T-helper 17 cell (primary cell): ENCODE measurements at places on chromosomes 7 and 10.

DNA sequence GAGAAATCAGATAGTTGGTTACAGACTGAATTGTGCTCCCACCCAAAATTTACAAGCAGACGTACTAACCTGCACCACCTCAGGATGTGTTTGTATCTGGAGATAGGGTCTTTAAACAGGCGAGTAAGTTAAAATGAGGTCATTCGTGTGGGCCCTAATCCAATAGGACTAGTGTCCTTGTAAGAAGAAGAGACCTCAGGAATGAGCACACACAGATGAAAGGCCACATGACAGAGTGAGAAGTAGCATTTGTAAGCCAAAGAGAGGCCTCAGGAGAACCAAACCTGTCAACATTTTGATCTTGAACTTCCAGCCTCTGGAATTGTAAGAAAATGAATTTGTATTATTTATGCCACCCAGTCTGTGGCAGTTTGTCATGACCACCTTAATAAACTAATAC lies 149.5 kb upstream of the VWC2 start:
- no peak for DNase-seq

DNA sequence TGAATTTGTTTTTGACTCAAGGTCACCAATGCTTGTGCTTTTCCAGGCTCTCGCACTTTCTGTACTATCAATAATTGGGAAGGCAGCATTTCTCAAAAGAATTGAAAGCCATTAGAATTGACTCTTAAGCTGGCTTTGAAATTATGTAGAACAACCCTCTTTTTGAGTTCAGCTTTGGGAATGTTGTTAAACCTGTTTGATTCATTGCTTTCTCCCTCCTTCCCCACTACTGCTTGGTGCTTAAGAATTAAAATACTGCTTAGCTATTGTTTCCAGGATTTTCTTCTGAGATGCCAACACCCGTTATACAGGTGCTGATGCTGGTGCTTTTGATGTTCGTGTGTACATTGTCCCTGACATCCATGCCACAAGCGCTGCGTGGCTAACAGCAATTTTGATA lies 15.5 kb upstream of the FZD8 start:
- DNase-seq, result no peak

DNA sequence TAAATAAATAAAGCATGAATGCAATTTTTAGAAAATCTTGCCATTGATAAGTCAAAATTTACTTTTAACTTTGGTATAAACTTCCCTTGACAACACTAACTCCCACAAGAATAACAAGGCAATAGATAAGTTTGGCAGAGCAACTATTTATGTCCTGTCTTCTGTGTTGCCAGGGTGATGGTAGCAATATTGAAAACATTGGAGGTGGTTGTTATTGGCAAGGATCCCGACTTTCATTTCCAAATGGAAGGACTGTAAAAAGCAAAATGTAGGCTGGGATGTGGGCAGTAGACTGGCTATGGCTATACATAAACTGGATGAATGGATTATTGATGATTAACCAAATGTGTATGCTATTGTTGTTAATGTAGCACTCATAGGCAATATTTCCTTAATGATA lies 134.9 kb upstream of the CACNA2D1 start:
- DNase-seq, result no peak

GRCh38 chr10:97778452-97779302 lies 6.9 kb upstream of the SFRP5 start:
- DNase-seq, result no peak

GRCh38 chr10:16761300-16761699 lies 55.9 kb downstream of the RSU1 start:
- DNase-seq, result no peak

DNA sequence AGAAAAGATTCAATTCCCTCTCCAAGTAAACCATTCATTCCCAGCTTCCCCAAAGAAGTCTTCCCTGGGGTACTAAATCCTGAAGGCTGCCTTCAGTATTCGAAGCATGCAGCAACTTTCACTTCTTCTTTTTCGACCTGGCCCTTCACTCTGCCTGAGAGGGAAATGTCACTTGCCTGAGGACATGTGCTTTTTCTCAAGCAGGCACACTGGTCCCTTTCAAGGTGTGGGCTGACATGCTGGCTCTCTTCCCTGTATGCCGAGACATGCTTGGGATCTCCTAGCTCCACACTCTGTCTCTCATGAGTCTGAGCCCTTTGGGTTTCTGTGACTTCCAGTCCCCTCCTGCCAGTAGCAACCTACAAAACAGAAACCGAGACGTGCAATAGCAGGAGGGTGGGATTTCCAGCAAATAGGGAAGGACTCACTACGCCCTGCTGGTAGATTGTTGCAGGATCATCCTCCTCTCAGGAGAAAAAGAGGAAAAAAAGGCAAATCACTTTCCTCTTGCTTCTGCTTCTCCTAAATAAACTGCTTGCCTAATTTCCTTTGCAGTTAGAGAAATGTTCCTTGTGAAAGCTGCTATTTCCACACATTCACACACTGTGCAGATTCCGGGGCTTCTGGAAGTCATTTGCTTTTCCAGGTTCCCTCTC lies 33.5 kb downstream of the FIGNL1 start:
- DNase-seq, result no peak

DNA sequence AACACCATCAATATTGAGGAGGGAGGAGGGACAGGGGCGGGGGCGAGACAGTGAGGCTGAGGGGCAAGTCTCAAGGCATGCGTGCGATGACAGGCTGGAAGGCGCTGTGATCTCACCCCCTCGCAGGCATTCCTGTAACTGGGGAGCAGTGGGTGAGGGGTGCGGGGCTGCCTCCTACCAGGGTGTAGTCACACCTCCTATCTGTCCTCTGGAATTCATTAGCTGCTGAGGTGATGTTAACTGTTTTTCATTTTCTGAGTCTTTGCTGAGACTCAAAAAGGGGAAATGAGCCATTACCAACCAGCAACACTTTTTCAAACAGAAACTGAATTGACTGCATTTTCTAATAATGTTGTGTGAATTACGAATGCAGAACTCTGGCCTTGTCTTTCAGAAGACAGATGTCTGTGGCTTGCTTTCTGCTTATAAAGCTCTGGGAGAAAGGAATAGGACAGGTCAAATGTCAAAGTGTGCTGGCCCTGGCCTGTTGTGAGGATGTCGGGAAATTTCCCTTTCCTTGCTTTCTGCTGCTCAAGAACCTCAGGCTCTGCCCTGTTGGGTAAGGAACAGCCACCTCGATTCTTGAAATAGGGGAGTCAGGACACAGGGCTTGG lies 23.7 kb upstream of the CDH23 start:
- no peak for DNase-seq

GRCh38 chr7:121398246-121398645 lies 2.1 kb upstream of the FAM3C start:
- DNase-seq, result no peak

GRCh38 chr10:33546031-33546430 lies 211.6 kb upstream of the NRP1 start:
- no peak for DNase-seq

DNA sequence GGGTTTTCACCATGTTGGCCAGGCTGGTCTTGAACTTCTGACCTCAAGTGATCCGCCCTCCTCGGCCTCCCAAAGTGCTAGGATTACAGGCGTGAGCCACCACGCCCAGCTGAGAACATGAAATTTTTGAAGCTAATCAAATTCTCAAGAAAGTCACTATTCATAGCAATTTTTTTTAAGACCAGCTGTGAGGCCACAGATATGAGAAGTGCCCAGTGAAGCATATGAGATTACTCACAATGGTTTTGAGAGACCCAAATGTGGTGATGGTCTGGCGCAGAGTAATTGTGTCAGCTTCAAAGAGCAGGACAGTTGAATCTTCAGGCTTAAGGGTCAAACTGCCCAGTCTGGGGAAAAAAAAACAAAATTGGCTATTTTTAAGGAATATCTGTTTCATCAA lies 16.2 kb downstream of the NCOA4 start:
- no peak for DNase-seq

DNA sequence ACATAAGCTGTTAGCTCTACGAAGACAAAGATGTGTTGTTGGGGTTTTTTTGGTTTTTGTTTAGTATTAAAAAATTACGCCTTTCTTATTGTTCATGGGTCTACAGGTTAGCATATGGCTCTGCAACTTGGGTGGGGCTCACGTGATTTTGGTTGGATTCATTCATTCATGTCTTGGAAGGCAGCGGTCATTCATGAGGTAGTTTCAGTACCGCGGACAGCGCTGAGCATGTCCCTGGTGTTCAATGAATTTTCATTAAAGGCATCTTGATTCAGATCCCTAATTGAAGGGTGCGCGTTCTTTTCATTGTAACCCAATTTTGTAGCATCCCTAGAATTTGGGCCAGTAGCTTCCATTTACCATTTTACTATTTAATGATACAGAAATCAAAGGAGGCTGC lies 42.9 kb upstream of the TCERG1L start:
- DNase-seq, result no peak

- DNase-seq, result no peak
Observed at GRCh38 chr7:149680331-149681025, 92.9 kb downstream of the ZNF467 start.

- no peak for DNase-seq
Observed at GRCh38 chr7:122304996-122305421, 459 bp upstream of the FEZF1 start.

DNA sequence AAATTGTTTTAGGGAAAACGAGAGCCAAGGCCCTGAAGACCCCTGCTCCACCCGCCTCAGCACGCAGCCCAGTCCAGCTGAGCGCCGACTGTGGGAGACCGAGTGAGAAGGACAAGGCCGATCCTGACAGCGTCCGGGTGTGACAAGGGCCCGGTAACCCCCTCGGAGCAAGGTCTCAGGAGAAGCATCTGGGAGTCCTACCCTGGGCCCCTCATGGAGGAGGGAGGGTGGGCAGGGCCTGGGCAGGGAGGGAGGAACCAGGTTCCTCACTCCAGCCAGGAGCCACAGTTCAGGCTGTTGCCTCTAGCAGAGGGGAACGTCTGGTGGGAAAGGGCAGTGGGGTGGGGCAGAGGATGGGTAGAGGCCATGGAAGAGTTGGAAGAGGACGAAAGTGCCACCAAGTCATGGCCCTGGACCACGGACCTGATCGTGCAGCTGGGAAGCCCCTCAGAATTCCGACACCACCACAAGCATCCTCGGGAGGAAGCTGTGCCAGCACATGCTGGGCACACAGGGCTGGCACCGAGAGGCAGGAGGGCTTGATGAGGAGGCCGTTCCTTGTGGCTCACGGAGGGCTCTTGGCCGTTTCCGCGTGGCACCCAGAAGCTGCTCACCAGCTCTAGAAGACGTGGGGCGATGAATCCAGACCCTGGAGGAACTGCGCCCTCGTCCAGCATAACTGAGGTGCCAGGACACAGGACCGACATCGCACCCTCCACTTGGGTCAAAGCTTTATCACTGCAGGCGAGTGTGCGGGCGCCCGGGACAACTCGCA lies 2.2 kb upstream of the KNDC1 start:
- DNase-seq, result no peak

DNA sequence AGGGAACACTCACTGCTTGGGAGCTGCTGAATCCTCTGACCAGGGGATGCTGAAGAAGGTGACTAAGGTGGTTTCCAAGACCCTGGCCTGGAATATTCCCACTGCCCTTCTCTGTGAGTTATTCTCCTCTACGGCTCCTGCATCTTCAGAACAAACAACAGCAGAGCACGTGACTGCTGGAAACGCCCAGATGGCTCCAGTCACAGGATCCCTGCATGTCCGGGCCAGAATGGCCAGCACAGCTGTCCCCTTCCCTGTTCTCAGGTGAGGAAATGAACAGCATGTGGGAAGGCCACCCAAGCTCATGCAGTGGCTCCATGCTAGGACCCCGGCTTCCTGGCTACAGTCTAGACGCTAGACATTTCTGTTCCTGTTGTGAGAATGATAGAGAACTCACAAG lies 43.1 kb downstream of the GHRHR start:
- no peak for DNase-seq

DNA sequence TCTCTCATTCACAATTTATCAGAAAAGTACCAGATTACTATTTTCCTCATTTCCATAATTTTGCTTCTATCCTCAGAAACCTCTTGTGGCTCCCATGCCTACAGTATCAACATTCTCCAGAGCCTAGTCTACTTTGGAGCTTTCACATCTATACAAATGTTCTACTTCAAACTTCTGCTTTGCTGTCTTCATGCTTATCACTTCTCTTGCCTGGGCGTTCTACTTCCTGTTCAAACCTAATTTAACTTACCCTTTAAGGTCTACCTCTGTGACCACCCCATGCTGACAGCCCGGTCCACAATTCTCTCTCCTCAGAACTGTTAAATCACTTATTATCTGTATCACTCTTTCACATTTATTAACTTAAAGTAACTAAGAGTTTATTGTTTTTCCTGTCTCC lies 6.1 kb upstream of the PTPN12 start:
- no peak for DNase-seq

DNA sequence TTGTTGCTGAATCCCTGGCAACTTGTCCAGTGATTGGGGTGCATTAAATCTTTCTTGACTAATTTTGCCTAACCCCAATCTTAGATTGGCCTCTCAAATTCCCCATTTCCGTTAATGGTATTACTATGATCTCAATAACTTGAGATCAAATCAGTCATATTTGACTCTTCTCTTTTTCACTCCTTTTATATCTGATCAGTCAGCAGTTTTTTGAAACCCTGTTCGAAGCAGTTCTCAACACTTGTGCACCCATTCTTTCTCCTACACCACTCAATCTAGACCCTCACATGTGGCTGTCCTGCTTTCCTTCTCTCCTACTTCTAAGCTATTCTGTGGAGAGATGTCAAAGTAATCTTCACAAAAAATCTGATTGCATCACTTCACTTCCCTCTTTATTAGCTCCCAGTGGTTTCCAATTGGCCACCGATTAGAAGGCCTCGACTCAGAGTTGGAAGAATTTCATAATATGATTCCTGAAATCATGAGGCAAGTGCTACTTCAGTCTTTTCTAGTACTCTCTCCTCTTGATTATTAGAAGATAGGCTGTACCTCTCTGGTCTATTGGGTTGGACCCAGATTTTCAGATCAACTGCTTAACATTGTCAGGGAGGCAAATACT lies 128.9 kb downstream of the ZNF365 start:
- DNase-seq, result no peak

- no peak for DNase-seq
Observed at GRCh38 chr7:36663481-36663880, 60.8 kb downstream of the AOAH start.

DNA sequence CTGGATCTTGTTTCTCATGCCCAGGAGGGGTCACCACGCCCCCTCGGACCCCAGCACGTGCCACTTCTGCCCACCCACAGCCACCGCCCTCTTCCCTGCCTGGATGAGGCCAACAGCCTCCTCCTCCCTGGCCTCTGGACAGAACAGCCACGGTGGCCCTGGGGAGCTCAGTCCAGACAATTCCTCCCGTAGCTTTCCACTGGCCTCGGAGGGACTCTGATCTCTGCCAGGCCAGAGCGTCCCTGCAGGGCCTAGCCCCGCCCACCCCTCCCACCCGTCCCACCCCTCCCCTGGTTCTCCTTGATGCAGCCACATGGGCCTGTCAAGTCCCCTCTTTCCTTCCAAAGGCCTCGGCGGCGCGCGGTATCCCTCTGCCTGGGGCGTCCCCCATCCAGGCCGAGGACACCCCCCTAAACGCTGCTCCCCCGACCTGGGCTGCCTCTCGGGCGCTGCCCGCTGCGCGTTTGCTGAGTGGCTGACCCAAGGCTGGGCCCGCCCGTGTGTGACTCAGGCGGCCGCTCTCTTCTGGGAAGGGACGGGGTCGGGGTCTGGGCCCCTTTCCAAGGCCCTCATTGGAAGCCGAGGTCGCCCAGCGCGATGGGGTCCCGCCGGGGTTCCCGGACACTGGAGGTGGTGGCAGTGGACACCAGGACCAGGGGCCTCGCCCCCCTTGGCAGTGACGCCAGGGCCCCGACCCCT lies 557 bp downstream of the TMEM120A start:
- peak; percentile 24 for DNase-seq

GRCh38 chr7:30469303-30469702 lies 9.3 kb downstream of the NOD1 start:
- no peak for DNase-seq
